HFFc6 (cell line): ENCODE measurements at places on chromosomes 2 and 18. TPM values are rescaled to one million over a fixed set of nuclear protein-coding genes. Genes with fewer than 3 reads are reported as not detected.
A peak's percentile ranks its signal among the peaks of the same experiment; 100 is the strongest.

Gene PPP1R1C
- not detected in 3 replicates for total RNA-seq

Gene TXNDC9
- 41.5 to 46.9 TPM (median 46.4 TPM) in 3 replicates for total RNA-seq

Gene YES1
- 32.7 to 54.3 TPM (median 34.8 TPM) in 3 replicates for total RNA-seq

Gene STEAP3
- 17.9 and 29.5 TPM in 2 replicates for total RNA-seq

Gene NGEF
- not detected in 3 replicates for total RNA-seq

Gene UGT1A7
- not detected in 3 replicates for total RNA-seq

Gene IL1RN
- not detected in 3 replicates for total RNA-seq

GRCh38 chr2:9207641-9208311, 1.2 kb downstream of the ASAP2 start:
- peaks cover 19% of the 10 kb centered on the region for H3K36me3 ChIP-seq
- DNase-seq, result no peak
- no peaks in the 10 kb centered on the region; the same call in 1 of the 2 replicates for H3K27me3 ChIP-seq
- peak overlapping the region; percentile 85 for H3K27ac ChIP-seq

DNA sequence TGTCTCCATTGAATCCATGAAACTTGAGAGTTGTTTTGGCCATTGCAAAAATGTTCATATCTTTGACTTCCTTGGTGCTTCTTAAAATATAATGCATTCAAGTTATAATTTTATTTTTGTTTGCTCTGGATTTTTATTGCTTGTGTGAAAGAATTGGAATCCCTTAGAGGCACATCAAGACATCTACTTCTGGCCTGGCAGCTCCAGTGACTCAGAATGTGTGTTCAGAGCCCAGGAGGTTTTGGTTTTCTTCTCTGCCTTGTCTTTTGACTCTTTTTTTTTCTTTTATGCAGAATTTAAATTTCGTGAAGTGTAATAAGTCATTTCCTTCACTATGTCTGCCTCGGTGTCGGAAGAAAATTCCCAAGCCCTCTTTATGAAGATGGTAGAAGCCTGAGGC, 180.2 kb downstream of the LTBP1 start:
- peak overlapping the region; percentile 74 for H3K4me3 ChIP-seq
- peaks cover 55% of the 10 kb centered on the region for H3K4me1 ChIP-seq
- peak; percentile 55 for DNase-seq
- peaks cover 4% of the 10 kb centered on the region for H3K36me3 ChIP-seq
- no peaks in the 10 kb centered on the region for H3K27me3 ChIP-seq

- peaks cover 2% of the 10 kb centered on the region; the same call in 1 of the 2 replicates for H3K27me3 ChIP-seq
- H3K4me3 ChIP-seq, result no peak overlapping the region
- H3K27ac ChIP-seq, result no peak overlapping the region
- no peak for DNase-seq
- H3K36me3 ChIP-seq, result peaks cover 14% of the 10 kb centered on the region
Measured at GRCh38 chr2:238247002-238247822, 7.4 kb upstream of the HES6 start.

DNA sequence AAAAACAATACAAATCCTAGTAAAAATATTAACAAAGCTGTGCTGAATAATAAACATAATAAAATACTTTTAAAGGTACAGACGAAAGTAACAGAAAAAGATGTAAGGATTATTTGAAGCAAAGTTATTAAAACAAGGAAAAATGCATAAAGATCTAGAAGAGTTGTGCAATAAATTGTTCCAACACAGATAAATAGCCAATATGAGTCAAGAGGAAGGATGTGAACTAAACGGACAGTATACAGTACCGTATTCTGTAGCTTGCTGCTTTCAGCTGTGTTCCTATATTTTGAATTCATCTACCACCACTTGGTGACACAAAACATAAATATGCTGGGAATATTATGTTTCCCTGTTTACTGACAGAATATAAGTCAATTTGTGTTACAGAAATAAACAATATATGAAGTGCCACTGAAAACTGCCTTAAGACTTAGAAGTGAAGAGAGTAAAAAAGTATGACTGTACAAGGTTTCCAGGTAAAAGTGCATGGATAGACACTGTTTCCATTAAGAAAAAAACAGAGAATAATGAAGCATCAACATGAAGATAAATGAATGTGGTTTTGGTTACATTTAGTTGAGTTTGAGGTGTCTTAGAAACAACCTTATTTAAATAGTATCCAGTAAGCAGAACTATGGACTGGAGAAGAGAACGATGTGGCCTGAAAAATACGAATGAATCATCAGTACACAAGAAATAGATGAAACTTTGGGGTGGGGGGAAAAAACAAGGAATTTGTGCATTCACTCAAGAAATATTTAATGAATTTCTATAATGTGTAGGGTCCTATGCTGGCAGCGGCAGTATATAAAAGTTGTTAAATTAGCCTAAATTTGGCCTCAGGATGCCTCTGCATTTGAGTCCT, 13.1 kb downstream of the PPP3R1 start:
- DNase-seq, result no peak
- peak overlapping the region; percentile 59 for H3K27ac ChIP-seq
- peaks cover 14% of the 10 kb centered on the region for H3K36me3 ChIP-seq
- peak overlapping the region; percentile 41; the same call in 1 of the 2 replicates for H3K4me3 ChIP-seq
- H3K4me1 ChIP-seq, result peaks cover 76% of the 10 kb centered on the region

GRCh38 chr2:4219101-4219500, 515.7 kb downstream of the DCDC2C start:
- no peaks in the 10 kb centered on the region for H3K36me3 ChIP-seq
- H3K27ac ChIP-seq, result no peak overlapping the region
- DNase-seq, result no peak
- H3K4me1 ChIP-seq, result no peaks in the 10 kb centered on the region
- no peaks in the 10 kb centered on the region for H3K27me3 ChIP-seq

- DNase-seq, result peak; percentile 67
- no peak overlapping the region for H3K4me3 ChIP-seq
- H3K27ac ChIP-seq, result no peak overlapping the region
Measured at GRCh38 chr2:88159955-88160415, 10.2 kb upstream of the THNSL2 start.

- DNase-seq, result no peak
- no peak overlapping the region for H3K27ac ChIP-seq
- no peaks in the 10 kb centered on the region; the same call in 1 of the 2 replicates for H3K36me3 ChIP-seq
- peaks cover 6% of the 10 kb centered on the region; the same call in 1 of the 2 replicates for H3K4me1 ChIP-seq
- H3K27me3 ChIP-seq, result peaks cover 2% of the 10 kb centered on the region
- no peak overlapping the region for H3K4me3 ChIP-seq
Measured at GRCh38 chr2:25256488-25256875, 85.2 kb downstream of the DNMT3A start.

DNA sequence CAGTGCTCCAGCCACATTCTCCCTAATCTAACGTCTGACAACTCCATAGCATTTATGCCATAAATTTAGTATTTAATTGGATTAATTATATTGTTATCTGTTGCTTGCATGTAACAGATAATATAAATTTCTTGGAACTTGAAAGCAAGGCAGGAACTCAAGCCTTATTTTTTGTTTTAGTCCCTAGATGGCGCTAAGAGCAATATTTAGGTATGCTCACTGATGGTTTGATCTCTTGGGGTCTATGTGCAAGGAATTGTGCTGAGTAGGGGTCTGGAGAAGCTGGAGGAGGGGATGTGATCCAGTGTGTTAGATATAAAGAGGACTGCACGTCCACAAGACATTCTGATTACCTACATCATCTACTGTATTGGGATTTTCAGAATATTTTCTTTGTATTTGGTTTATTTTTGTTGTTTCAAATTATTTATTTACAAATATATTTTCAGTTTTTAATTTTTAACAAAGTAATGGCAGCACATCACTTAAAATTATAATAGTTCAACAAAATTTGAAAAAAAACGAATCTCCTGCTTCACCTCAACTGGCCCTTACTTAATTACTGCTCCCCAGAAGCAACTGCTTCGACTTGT, 32.8 kb downstream of the KATNAL2 start:
- no peak for DNase-seq
- H3K4me3 ChIP-seq, result no peak overlapping the region

GRCh38 chr2:65075605-65076344, 19.6 kb downstream of the CEP68 start:
- peaks cover 17% of the 10 kb centered on the region for H3K27me3 ChIP-seq
- peak overlapping the region; percentile 36 for H3K4me3 ChIP-seq
- peak overlapping the region; percentile 68 for H3K27ac ChIP-seq
- peaks cover 26% of the 10 kb centered on the region for H3K36me3 ChIP-seq
- peaks cover 47% of the 10 kb centered on the region for H3K4me1 ChIP-seq
- no peak for DNase-seq

GRCh38 chr2:134411279-134411827, 157.5 kb downstream of the MGAT5 start:
- H3K27ac ChIP-seq, result peak overlapping the region; percentile 95
- DNase-seq, result no peak
- peak overlapping the region; percentile 53 for H3K4me3 ChIP-seq
- H3K27me3 ChIP-seq, result no peaks in the 10 kb centered on the region; the same call in 1 of the 2 replicates
- peaks cover 13% of the 10 kb centered on the region; the same call in 1 of the 2 replicates for H3K36me3 ChIP-seq

- peaks cover 6% of the 10 kb centered on the region; the same call in 1 of the 2 replicates for H3K36me3 ChIP-seq
- peak; percentile 61 for DNase-seq
- H3K27me3 ChIP-seq, result peaks cover 4% of the 10 kb centered on the region; the same call in 1 of the 2 replicates
- H3K27ac ChIP-seq, result peak overlapping the region; percentile 92
- peaks cover 67% of the 10 kb centered on the region for H3K4me1 ChIP-seq
- H3K4me3 ChIP-seq, result peak overlapping the region; percentile 82
Measured at GRCh38 chr2:157839162-157839801, 36.8 kb downstream of the ACVR1 start.

- peak overlapping the region; percentile 66 for H3K4me3 ChIP-seq
- DNase-seq, result peak; percentile 50
- no peak overlapping the region for H3K27ac ChIP-seq
Measured at GRCh38 chr2:31812051-31812798, 198.6 kb downstream of the MEMO1 start.

DNA sequence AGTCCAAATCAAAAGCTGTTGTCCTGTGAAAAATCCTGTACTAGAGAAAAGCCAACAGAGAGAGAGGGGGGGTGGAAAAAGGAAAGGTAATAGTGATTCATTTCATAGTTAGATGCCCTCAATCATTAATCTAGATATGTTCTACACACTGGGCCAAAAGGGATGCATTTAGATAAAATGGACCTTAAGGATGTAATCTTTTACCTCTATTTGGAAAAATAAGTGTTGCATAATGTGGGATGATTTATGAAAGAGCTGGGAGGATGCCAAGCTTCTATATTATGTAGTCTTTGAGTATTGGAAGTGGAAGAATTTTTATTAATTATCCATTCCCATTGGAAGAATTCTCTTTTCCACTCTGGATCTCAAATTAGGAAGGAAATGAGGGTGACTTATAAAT, 480.5 kb upstream of the ZEB2 start:
- no peak for DNase-seq
- H3K27me3 ChIP-seq, result no peaks in the 10 kb centered on the region; the same call in 1 of the 2 replicates
- no peak overlapping the region for H3K27ac ChIP-seq
- H3K4me3 ChIP-seq, result no peak overlapping the region
- H3K4me1 ChIP-seq, result peaks cover 20% of the 10 kb centered on the region

GRCh38 chr2:25295621-25296020, 46.1 kb downstream of the DNMT3A start:
- no peaks in the 10 kb centered on the region for H3K36me3 ChIP-seq
- no peak overlapping the region for H3K27ac ChIP-seq
- H3K4me3 ChIP-seq, result no peak overlapping the region
- peaks cover 6% of the 10 kb centered on the region for H3K27me3 ChIP-seq
- no peak for DNase-seq

- DNase-seq, result no peak
Measured at GRCh38 chr2:241000831-241001321, 2.5 kb downstream of the SNED1 start.

- no peak for DNase-seq
- no peak overlapping the region for H3K4me3 ChIP-seq
- peaks cover 25% of the 10 kb centered on the region for H3K4me1 ChIP-seq
- no peak overlapping the region for H3K27ac ChIP-seq
- no peaks in the 10 kb centered on the region; the same call in 1 of the 2 replicates for H3K27me3 ChIP-seq
- no peaks in the 10 kb centered on the region for H3K36me3 ChIP-seq
Measured at GRCh38 chr2:143469323-143469722, 340.1 kb downstream of the ARHGAP15 start.

DNA sequence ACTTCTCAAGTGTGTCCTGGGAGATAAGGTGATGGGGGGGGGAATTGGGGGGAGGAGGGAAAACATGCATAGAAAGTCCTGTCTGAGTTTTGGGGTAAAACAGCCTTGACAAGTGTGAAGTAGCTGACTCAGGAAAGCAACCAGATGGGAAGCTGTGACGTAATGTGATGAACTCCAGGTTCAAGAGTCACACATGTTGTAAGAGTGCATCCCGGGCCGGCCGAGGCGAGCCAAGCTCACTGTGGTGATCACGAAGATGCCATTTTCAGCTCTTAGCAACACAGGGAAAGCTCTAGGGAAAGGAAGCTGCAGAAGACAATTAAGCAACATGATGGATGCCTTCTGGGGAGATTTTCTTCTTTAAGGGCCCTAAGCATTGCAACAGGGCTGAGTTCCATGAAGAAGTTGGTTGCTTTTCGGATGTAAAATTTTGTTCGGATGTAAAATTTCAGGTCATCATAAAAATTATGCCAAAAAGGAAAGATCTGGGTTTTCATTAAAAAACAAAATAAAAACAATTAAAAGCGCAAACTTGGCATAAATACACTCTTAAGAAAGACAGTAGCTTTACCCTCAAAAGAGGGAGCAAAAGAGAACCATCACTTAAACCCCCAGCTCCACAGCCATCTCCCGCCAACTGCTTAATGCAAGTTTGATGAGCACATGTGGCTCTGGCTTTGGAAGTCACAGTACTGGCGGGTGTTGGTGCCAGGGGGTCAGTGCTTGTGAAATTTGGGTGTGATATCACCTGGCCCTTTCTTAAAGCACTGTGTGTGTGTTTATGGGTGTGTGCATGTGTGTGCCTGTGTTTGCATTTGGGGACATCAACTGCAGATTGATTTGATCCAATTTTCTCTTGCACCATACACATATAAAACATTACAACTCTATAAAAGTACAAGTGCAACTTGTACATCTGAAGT, 19.1 kb downstream of the SERTAD2 start:
- peaks cover 36% of the 10 kb centered on the region for H3K36me3 ChIP-seq
- no peak for DNase-seq
- H3K27ac ChIP-seq, result no peak overlapping the region
- H3K27me3 ChIP-seq, result no peaks in the 10 kb centered on the region; the same call in 1 of the 2 replicates
- H3K4me1 ChIP-seq, result peaks cover 41% of the 10 kb centered on the region

DNA sequence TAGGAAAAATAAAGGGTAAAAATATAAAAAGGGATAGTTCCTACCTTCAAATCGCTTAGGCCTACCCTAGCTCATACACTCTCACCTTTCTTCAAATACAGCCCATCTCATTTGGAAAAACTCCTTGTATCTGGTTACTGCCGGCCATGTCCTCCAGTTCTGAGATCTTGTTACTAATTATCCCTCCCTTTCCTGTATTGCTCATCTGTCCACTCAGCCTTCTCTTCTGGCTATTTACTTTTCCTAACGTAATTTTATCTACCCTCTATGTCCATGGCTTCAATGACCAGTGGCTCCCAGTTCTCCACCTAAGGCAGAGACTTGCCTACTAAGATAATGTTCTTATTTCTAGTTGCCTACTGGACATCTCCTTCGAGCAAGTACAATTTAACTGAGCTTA, 342.9 kb upstream of the ACVR2A start:
- DNase-seq, result no peak
- H3K4me1 ChIP-seq, result no peaks in the 10 kb centered on the region
- no peaks in the 10 kb centered on the region for H3K27me3 ChIP-seq
- H3K4me3 ChIP-seq, result no peak overlapping the region

- DNase-seq, result peak; percentile 17
- H3K4me1 ChIP-seq, result peaks cover 5% of the 10 kb centered on the region; the same call in 1 of the 2 replicates
- H3K27me3 ChIP-seq, result no peaks in the 10 kb centered on the region; the same call in 1 of the 2 replicates
Measured at GRCh38 chr2:178152033-178152432, 39.8 kb downstream of the RBM45 start.

- H3K36me3 ChIP-seq, result peaks cover 88% of the 10 kb centered on the region
- peaks cover 92% of the 10 kb centered on the region for H3K4me1 ChIP-seq
- 0 out of 2 replicates have a peak overlapping the region, but pooled peaks have one; percentile 89 for H3K4me3 ChIP-seq
Measured at GRCh38 chr2:216114382-216114713, 5.2 kb downstream of the XRCC5 start.

- H3K36me3 ChIP-seq, result no peaks in the 10 kb centered on the region
- no peak overlapping the region; the same call in 1 of the 2 replicates for H3K27ac ChIP-seq
- H3K4me3 ChIP-seq, result no peak overlapping the region
Measured at GRCh38 chr2:215140166-215140707, 1.8 kb upstream of the ABCA12 start.
